ENCODE measurements at places on chromosomes 2 and 18. TPM values are rescaled to one million over a fixed set of nuclear protein-coding genes. Genes with fewer than 3 reads are reported as not detected.
A peak's percentile ranks its signal among the peaks of the same experiment; 100 is the strongest.

- peaks cover 38% of the 10 kb centered on the region for H3K27me3 ChIP-seq
- H3K4me3 ChIP-seq = no peak overlapping the region
- DNase-seq = no peak
- no peaks in the 10 kb centered on the region for H3K36me3 ChIP-seq
Measured at GRCh38 chr2:217968023-217968422, 34.8 kb downstream of the TNS1 start.

DNA sequence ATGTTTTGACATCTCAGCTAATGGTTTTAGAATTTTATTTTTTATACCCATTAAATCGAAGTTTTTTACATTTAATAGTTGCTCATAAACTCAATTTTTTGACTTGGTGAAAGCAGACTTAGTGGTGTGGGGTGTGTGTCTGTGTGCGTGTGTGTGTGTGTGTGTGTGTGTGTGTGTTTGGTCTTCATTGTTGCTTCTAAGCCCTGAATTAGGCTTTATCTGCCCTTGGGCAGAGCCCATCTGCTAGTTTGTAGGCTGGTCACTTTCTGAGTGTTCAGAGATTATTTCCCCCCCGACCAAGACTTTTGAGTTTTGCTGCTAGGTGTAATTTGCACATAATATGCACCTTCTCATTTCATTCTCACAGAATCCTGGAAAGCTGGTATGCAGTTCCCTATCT is 14.3 kb downstream of the PAX3 start:
- peaks cover 31% of the 10 kb centered on the region for H3K27me3 ChIP-seq
- no peak overlapping the region for H3K27ac ChIP-seq
- no peaks in the 10 kb centered on the region for H3K4me1 ChIP-seq
- no peak for DNase-seq
- no peaks in the 10 kb centered on the region for H3K36me3 ChIP-seq

- no peaks in the 10 kb centered on the region for H3K36me3 ChIP-seq
- no peak overlapping the region for H3K4me3 ChIP-seq
- H3K27ac ChIP-seq = no peak overlapping the region
- H3K4me1 ChIP-seq = no peaks in the 10 kb centered on the region
- no peak for DNase-seq
Measured at GRCh38 chr2:76330865-76331264, 620.1 kb upstream of the GCFC2 start.

DNA sequence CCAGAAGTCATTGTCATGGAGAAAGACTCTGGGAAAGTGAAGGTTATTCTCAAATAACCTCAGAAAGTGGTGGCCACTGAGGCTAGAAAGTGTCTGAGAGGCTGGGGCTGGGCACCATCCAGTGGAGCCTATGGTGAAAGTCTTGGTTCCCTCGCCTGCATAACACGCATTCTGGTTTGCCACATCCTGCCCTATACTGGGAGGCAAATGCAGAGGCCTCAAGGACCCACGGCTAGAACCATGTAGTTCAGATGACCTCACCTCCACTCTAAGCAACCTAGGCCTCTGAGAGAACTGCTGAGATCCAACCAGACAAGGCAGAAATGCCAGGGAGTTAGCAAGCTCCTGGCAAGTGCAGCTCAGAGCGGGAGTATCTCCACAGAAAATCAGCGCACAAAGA is 5.1 kb downstream of the ITGB6 start:
- no peak overlapping the region for H3K4me3 ChIP-seq
- H3K27ac ChIP-seq = no peak overlapping the region
- DNase-seq = peak; percentile 50
- peaks cover 17% of the 10 kb centered on the region for H3K4me1 ChIP-seq
- no peaks in the 10 kb centered on the region for H3K36me3 ChIP-seq
- peaks cover 13% of the 10 kb centered on the region for H3K27me3 ChIP-seq

The MOCOS gene
- 0.23 TPM for total RNA-seq

DNA sequence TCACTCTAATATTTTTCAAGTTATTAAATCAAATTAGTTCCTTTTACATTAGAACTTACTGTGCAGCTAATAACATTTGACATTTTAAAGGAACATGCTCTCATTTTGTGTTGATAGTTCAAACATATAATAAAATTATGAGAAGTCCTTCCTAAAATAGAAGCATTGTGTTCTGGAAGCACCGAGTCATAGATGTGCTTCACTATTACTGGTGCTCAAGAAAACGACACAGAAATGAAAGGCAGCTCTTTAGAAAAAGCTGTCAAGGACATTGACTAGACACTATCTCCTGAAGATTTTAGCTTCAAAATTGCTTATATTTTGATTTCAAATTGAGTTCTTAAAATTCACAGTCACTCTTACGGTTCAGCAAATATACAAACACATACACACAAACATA is 338.3 kb downstream of the NBAS start:
- no peak overlapping the region for H3K27ac ChIP-seq
- H3K4me3 ChIP-seq = no peak overlapping the region
- no peak for DNase-seq

The OR6B2 gene
- not detected for total RNA-seq

DNA sequence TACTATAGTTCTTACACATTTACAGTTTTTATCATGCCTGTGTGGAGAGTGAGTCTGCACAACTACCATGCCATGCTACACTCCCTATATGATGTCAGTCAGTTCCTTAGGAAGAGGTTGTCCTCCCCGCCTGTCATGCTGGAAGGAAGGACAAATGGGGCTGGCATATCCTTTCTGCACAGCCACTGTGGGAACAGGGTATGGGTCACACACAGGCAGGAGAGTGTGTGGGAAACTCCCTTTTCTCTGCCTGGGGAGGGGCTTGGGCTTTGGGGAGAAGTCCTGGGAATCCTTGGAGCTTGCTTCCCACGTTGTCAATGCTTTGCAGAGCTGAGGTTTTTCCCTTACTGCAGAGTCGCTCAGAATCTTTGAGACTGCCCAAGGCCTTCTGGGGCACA is 232.1 kb downstream of the PRKCE start:
- peaks cover 9% of the 10 kb centered on the region for H3K4me1 ChIP-seq
- no peaks in the 10 kb centered on the region for H3K27me3 ChIP-seq
- no peak for DNase-seq

GRCh38 chr2:226325526-226325925 is 474.1 kb downstream of the IRS1 start:
- no peak overlapping the region for H3K4me3 ChIP-seq
- H3K36me3 ChIP-seq = no peaks in the 10 kb centered on the region
- DNase-seq = no peak
- H3K27me3 ChIP-seq = no peaks in the 10 kb centered on the region
- H3K27ac ChIP-seq = no peak overlapping the region
- no peaks in the 10 kb centered on the region for H3K4me1 ChIP-seq

The TOGARAM2 gene
- total RNA-seq = 5.3 TPM

DNA sequence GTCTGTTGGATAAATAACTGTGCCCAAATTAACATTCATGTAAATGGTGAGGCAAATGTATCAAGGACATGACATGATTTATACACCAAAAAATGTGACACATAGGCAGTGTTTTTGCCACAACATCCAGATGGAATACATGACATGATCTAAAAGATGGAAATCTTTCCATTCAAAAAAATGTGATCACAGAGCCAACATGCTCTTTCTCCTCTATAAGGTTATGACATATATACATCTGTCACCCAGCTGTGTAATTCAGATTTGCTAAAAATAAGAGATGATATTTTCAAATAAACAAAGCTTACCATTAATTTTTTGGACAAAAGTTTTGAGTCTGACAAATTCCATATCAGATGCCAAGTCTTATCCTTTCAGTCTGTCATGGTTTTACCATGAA is 95.5 kb upstream of the COL3A1 start:
- H3K27me3 ChIP-seq = no peaks in the 10 kb centered on the region
- no peak overlapping the region for H3K27ac ChIP-seq

- no peaks in the 10 kb centered on the region for H3K4me1 ChIP-seq
- no peaks in the 10 kb centered on the region for H3K36me3 ChIP-seq
- no peak for DNase-seq
- no peak overlapping the region for H3K27ac ChIP-seq
- H3K27me3 ChIP-seq = no peaks in the 10 kb centered on the region
- H3K4me3 ChIP-seq = no peak overlapping the region
Measured at GRCh38 chr2:239596253-239596652, 195.4 kb upstream of the HDAC4 start.

GRCh38 chr2:149164296-149164695 is 125.8 kb downstream of the LYPD6B start:
- no peak for DNase-seq
- no peak overlapping the region for H3K27ac ChIP-seq
- no peak overlapping the region for H3K4me3 ChIP-seq
- H3K27me3 ChIP-seq = peaks cover 26% of the 10 kb centered on the region
- H3K36me3 ChIP-seq = no peaks in the 10 kb centered on the region
- H3K4me1 ChIP-seq = peaks cover 23% of the 10 kb centered on the region

The HJURP gene
- 100 TPM for total RNA-seq

The INO80D gene
- 28.5 TPM for total RNA-seq

GRCh38 chr2:74690571-74690970 is 36.5 kb downstream of the SEMA4F start:
- no peak overlapping the region for H3K27ac ChIP-seq
- peaks cover 1% of the 10 kb centered on the region for H3K36me3 ChIP-seq
- H3K27me3 ChIP-seq = peaks cover 9% of the 10 kb centered on the region

GRCh38 chr2:22003270-22003669 is 879.5 kb downstream of the TDRD15 start:
- H3K27ac ChIP-seq = no peak overlapping the region
- DNase-seq = no peak
- no peaks in the 10 kb centered on the region for H3K27me3 ChIP-seq
- no peaks in the 10 kb centered on the region for H3K4me1 ChIP-seq

DNA sequence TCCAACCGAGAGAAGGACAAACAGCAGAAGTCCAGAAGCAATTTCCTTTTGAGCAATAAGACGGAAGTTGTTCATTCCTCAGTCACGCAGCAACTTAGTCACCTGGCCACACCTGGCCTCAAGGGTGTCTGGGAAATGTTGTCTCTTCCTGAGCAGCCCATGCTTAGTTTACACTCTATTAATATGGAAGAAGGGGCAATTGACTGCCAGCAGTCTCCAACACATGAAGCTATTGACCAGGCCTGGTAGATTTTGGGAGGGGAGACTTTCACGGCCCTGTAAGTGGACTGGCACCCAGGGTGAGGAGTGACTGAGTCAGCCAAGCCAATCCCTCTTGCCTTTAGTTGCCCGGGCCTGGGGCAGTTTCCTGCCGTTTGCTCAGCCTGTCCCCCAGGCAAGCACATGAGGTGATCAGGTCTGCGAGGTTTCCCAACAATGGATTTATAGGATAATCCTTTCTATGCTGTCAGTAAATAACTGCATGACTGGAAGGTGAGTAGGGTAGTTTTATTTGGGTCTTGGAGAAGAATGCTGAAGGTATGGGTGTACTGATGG is 43.8 kb upstream of the PPP4R1 start:
- no peaks in the 10 kb centered on the region for H3K4me1 ChIP-seq
- DNase-seq = no peak
- peaks cover 5% of the 10 kb centered on the region for H3K27me3 ChIP-seq
- no peak overlapping the region for H3K4me3 ChIP-seq

GRCh38 chr18:50091509-50092244 is 103.3 kb downstream of the MYO5B start:
- no peak overlapping the region for H3K4me3 ChIP-seq
- H3K36me3 ChIP-seq = no peaks in the 10 kb centered on the region
- no peak for DNase-seq
- H3K27me3 ChIP-seq = peaks cover 33% of the 10 kb centered on the region
- no peak overlapping the region for H3K27ac ChIP-seq

GRCh38 chr2:68391099-68391498 is 26.0 kb downstream of the PLEK start:
- peaks cover 21% of the 10 kb centered on the region for H3K4me1 ChIP-seq
- no peak for DNase-seq
- H3K36me3 ChIP-seq = peaks cover 2% of the 10 kb centered on the region
- H3K4me3 ChIP-seq = no peak overlapping the region
- H3K27me3 ChIP-seq = peaks cover 2% of the 10 kb centered on the region
- H3K27ac ChIP-seq = no peak overlapping the region

The THOC1 gene
- total RNA-seq = 52.1 TPM

The MYCN gene
- not detected for total RNA-seq

The DUSP2 gene
- total RNA-seq = 50.2 TPM

The HRH4 gene
- total RNA-seq = 0.22 TPM

GRCh38 chr18:25604196-25604893 is 252.4 kb upstream of the ZNF521 start:
- H3K27me3 ChIP-seq = no peaks in the 10 kb centered on the region
- no peak overlapping the region for H3K27ac ChIP-seq

The DPP4 gene
- 101 TPM for total RNA-seq

GRCh38 chr2:24077879-24078278 is 1.8 kb upstream of the SF3B6 start:
- no peak for DNase-seq
- H3K4me1 ChIP-seq = peaks cover 27% of the 10 kb centered on the region

GRCh38 chr2:224031358-224031970 is 7.6 kb downstream of the SERPINE2 start:
- H3K4me3 ChIP-seq = no peak overlapping the region
- DNase-seq = no peak
- no peaks in the 10 kb centered on the region for H3K27me3 ChIP-seq
- H3K36me3 ChIP-seq = peaks cover 25% of the 10 kb centered on the region
- no peak overlapping the region for H3K27ac ChIP-seq
- peaks cover 26% of the 10 kb centered on the region for H3K4me1 ChIP-seq

DNA sequence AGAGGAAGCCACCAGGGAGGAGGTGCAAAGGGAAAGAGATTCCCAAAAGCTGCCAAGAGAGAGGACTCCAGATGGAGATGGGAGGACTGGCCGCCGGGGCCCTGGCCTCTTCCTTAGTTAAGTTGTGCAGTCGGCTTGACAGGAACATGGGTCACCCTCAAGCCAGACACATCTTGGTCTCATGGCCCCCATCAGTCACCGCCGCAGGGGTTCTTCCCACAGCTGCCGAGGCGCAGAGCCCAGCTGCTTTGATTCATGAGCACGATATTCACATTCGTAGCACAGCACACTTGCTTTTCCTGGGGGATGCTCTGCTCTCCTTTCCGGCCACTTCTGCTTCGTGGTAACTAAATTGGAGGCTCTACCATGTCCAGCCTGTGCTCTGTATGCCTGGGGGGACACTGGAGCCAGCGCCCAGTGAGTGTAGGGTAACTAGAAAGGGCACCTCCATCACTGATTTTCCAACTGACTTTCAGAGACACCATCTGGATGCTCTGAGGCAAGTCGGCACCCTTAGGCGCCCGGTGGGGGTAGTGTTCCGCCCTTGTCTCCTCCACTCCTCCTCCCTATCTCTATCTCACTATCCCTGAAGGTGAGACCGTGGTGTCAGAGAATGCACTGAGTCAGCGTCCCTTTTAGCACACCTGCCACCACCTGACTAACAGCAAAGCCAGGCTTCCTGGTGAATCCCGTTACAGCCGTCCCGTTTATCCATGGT is 13.3 kb downstream of the TWIST2 start:
- H3K4me1 ChIP-seq = no peaks in the 10 kb centered on the region
- peaks cover 2% of the 10 kb centered on the region for H3K27me3 ChIP-seq
- no peak for DNase-seq
- H3K36me3 ChIP-seq = no peaks in the 10 kb centered on the region
- H3K27ac ChIP-seq = no peak overlapping the region

The CD207 gene
- not detected for total RNA-seq

- H3K27ac ChIP-seq = no peak overlapping the region
- H3K27me3 ChIP-seq = no peaks in the 10 kb centered on the region
- no peak for DNase-seq
- H3K36me3 ChIP-seq = no peaks in the 10 kb centered on the region
- H3K4me1 ChIP-seq = peaks cover 2% of the 10 kb centered on the region
Measured at GRCh38 chr2:156189584-156189983, 142.9 kb downstream of the NR4A2 start.

All from activated naive CD8-positive, alpha-beta T cell treated with anti-CD3 and anti-CD28 coated beads, Interleukin-2, amount 10 ng/mL, durations not matched to agents 7 days and 5 days (primary cell).